Stimulated activated CD4-positive, alpha-beta T cell treated with anti-CD3 and anti-CD28 coated beads, Interleukin-2, amount 100 ng/mL, for 48 hours (primary cell): ENCODE measurements at places on chromosomes 16 and 17.

DNA sequence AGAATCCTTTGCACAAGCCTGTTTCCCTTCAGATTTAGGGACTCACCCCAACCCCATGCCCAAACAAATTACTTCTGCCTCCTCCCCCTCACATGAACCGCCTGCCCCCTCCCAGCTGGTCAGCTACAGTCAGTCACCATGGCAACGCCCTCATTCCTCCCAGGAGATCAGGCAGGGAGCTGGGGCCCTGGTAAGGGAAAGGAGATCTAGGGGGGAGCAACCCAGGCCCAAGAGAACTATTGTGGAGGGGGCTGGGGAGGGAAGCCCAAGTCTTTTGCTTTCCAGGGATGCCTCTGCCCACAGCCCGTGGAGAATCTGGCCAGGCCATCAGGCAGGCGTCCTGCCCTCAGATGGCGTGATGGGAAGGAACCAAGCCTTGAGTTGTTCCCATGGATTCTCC lies 2.8 kb downstream of the FAM171A2 start:
- no peak for DNase-seq

- no peak for DNase-seq
Observed at GRCh38 chr16:24670623-24671454, 58.6 kb upstream of the TNRC6A start.

DNA sequence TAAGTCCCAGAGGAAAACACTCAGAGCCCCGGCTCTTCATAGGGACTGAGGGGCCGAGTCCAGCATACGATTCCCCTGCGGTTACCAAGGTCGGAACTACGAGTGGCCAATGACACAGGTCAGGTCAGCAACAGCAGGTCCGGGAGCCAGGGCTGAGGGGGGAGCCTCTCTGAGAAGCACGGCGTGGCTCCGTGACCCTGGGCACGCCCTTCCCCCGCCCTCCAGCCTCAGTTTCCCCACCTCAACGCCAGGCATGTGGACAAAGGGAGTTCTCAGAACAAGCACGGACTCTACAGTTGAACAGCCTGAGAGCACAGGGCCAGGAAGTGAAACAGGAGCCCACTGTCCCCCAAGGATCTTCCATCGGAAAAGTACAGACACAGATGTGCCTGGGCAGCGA lies 25.6 kb downstream of the TPSD1 start:
- DNase-seq = no peak

- DNase-seq = no peak
Observed at GRCh38 chr16:87063543-87063942, 253.6 kb downstream of the C16orf95 start.
